ENCODE measurements at places on chromosomes 3 and 15.

DNA sequence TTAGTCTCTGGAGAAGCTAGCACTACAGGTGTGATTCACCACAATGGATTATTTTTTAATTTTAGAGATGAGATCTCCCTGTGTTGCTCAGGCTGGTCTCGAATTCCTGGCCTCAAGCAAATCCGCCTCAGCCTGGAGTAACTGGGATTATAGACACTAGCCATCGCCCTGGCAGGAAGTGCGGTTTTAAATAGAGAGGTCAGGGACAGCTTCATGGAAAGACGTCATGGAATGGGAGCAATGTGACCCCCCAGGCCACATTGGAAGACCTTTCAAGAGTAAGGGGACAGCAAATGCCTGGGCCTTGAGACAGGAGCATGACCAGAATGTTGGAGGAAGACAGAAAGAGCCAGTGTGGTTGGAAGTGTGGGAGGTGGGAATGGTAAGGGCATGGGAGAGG is 2.2 kb upstream of the ISG20 start:
- DNase-seq, result no peak

GRCh38 chr3:188282871-188283270 is 128.9 kb downstream of the LPP start:
- DNase-seq, result no peak

GRCh38 chr3:157029365-157029790 is 130.6 kb downstream of the CCNL1 start:
- DNase-seq, result no peak

GRCh38 chr3:55673764-55674163 is 186.7 kb upstream of the WNT5A start:
- DNase-seq, result no peak

DNA sequence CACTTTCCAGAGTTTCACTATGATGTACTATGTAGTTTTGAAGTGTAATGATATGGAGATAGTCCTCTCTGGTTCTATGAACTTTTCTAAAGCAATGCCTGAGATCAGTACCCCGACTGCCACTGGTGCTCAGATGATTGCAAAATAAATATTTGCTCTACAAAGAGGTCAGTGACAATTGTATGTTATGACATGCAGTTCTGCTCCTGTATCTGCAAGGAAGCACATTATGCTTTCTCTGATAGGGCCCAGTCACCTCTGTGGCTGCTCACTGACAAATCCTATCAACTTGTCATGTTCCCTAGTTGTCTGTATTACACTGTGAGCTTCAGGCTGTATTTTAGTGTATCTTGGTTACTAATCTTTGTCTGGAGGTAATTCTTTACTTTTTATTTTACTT is 362.6 kb downstream of the ROBO1 start:
- no peak for DNase-seq

DNA sequence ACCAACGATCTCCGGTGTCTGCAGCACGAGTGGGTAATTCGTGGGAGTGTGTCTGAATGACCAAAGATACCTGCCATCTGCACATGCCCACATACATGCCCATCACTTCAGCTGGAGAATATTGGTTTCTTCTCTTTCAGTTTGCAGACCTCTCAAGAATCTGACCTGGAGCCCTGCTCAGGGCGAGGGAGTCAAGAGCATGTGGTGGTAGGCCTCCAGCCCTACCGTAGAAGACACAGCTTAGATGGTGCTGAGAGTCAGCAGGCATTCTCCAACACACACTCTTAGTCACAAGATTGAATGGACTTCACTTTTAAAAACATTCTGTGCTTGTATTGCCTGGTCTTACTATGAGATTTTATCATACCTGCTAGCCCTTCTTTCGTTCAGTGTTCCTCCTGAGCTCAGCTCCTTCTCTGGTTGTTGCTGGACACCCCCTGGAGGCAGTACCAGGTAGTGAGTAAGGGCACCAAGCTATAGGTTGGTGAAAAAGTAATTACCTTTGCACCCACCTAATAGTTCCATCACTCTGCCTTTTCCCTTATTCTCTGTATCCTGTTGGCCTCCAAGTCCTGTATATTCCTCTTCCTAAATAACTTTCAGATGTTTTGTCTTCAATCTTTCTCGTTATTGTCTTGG is 252.0 kb downstream of the CACNA2D3 start:
- DNase-seq, result no peak
